ENCODE measurements at places on chromosomes 2 and 18.

GRCh38 chr18:60596928-60597327 is 224.4 kb upstream of the MC4R start:
- no peak for DNase-seq

DNA sequence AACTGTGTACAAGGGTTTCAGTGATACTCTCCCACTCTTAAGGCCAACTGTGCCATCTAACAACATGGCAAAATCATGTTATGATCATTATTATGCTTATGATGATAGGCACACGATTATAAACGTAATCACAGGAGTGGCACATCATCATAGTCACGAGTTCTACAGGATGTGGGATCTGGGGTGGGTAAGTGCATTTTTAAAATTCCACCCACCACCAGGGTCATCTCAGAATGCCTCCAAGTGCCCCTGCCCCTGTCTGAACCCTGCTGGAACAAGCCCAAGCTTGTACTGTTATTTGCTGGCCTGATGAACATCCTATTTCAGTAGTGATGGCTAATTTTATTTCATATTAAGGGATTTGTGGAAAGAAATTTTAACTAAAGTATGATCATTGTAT is 117.8 kb downstream of the PTPRM start:
- DNase-seq, result no peak

GRCh38 chr2:67585400-67585799 is 188.3 kb downstream of the ETAA1 start:
- no peak for DNase-seq

GRCh38 chr2:19203866-19204265 is 154.6 kb downstream of the OSR1 start:
- no peak for DNase-seq

DNA sequence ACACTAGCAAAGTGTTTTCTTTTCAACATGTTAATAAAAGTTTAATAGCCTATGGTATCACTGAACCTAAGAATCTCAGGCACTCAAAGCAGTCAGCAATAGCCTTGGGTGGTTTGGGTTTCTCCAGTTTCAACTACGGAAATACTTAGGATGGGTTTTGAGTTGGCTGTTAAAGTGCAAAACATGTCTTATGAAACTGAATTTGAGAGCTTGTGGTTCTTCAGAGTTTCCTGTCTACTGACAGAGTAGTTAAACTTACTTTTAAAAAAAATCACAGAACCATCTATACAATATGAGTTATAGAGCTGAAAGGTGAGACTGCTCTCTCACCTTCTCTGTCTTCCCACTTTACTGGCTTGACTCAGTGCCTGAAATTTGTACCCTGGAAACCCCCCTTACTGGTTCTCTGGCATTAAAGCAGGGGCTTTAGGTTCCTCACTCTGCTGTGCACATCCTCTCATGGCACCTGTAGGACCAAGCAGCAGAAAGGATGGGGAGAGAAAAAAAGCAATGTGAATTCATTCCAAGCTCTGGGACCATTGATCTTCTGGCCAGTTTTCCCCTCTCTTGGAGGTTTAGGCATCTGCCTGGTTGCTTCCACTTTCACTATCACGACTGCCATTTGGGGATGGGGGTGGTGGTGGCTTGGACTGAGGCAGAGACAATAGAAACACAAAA is 18.1 kb downstream of the CCDC141 start:
- peak; percentile 21 for DNase-seq

DNA sequence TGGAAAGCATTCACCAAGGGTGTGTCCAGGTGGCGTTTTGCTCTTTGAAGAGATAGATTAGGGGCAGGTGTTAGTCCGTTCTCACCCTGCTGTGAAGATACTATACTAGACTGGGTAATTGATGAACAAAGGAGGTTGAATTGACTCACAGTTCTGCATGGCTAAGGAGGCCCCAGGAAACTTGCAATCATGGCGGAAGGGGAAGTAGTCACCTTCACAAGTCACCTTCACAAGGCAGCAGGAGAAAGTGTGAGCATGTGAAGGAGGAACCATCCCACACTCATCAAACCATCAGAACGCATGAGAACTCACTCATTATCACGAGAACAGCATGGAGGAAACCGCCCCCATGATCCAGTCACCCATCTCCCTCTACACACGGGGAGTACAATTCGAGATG is 135.7 kb upstream of the NFATC1 start:
- DNase-seq, result no peak

DNA sequence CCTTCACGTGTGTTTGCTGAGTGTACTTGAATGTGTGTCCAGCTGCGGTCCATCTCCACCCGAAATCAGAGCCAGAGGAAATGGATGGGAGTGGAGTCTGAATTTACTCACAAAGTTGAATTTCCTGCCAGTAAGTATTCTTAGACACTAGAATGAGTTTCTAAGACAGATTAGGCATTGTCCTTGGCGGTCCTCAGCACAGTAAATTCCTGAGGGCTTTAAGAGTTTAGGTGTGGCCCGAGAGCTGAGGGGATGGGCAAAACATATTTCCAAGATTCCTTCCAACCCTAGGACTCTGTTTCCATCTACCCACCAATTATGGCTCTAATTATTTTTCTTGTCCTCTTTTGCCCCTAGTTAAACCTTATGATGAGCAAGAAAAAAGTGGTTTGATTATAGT is 90.3 kb upstream of the PHLPP1 start:
- DNase-seq, result no peak
